Memory B cell (primary cell): ENCODE measurements at places on chromosomes 7 and 10.

DNA sequence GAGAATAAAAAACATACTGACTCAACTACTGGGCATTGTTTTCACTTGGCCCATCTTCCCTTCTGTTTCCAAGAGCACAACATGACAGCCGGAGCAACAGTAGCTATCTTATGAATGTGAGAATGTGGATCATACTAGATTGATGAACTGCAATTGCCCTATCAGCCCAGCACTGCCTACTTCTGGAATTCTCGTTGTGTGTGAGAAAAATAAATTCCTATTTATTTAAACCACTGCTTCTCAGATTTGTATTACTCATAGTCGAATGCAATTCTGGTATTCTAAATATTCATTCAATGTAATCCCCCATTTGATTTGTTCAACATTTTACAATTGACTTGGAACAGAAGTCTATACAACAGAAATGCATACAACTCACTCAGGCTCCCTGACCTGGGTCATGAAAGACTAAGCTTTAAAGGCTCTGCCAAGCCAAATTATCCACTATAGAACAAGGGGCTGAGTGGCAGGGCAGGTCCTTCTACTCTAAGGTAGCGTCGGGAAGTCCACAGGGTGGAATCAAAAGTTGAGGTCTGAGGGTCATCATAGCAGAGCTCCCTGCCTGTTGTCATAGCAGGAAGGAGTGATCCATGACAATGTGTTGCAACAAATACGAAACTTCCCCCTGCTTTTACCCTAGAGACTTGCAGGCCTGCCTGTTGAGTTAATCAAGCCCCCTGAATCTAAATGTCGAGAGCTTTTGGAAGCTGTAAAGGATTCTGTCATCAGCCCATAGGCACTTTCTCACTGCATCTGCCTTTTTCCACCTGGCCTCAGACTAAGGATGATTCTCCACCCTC, 12.4 kb upstream of the JAZF1 start:
- DNase-seq: no peak

- DNase-seq: no peak
Measured at GRCh38 chr10:13515467-13515866, 13.3 kb downstream of the BEND7 start.

GRCh38 chr7:137169282-137169698, 174.2 kb downstream of the PTN start:
- no peak for DNase-seq

DNA sequence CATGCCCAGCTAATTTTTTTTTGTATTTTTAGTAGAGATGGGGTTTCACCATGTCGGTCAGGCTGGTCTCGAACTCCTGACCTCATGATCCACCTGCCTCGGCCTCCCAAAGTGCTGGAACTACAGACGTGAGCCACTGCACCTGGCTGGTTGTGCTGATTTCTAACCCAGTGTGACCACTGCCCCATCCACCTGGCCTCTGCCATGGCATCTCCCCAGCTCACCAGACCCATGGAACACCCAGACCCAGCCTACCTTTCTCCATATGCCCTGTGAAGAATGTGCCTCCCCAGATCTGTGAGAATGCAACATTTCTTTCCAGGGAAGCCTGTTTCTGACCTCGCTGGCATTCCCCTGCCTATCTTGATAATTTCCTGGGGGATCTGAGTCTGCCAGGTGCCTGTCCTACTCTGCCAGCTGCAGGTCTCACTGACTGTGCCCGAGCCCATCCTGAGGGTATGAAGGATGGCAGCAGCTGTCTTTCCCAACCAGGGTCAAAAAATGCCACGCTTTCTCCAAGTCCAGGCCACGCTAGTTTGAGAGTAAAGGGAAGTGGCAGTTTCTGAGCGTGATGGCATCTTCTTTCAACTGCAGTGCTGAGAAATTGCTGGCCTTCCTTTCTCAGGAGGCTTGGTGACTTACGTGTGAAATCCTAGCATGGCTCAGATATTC, 324.4 kb upstream of the ZNF32 start:
- no peak for DNase-seq

DNA sequence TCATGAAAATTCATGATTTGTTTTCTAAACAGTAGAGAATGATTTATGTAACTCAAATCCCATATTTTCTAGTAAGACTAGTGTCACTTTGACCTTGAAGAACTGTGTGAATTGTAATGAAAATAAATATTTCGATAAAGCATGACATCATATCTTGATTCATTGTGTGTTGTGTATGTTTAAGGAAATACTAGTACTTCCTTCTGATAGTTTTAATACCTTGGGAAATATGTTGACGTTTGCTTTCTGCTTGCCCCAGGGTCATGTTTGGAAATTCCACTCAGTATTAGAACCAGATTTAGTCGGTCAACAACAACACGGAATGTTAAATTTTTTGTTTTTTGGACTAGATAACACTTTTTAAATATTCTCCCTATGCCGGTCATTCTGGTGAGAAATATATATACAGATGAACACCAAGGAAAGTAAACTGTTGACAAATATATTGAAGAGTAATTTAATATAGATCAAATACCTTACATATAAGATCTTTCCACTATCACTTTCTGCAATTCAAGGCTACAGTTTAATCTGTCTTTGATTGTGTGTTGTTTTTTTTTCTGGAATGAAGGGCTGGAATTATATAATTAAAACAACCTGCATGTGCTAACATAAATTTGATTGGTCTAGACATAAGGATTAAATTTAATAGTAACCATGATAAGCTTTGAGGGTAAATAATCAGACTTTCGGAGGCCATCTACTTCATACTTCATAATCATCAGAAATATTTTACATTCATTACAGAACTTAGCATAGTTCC, 126.2 kb downstream of the MDFIC start:
- DNase-seq: no peak

- DNase-seq: no peak
Measured at GRCh38 chr10:79063071-79063491, 5.7 kb upstream of the ZMIZ1 start.

GRCh38 chr7:35714862-35715261, 19.9 kb upstream of the HERPUD2 start:
- no peak for DNase-seq

- no peak for DNase-seq
Measured at GRCh38 chr7:29609162-29610037, 45.8 kb downstream of the PRR15 start.

DNA sequence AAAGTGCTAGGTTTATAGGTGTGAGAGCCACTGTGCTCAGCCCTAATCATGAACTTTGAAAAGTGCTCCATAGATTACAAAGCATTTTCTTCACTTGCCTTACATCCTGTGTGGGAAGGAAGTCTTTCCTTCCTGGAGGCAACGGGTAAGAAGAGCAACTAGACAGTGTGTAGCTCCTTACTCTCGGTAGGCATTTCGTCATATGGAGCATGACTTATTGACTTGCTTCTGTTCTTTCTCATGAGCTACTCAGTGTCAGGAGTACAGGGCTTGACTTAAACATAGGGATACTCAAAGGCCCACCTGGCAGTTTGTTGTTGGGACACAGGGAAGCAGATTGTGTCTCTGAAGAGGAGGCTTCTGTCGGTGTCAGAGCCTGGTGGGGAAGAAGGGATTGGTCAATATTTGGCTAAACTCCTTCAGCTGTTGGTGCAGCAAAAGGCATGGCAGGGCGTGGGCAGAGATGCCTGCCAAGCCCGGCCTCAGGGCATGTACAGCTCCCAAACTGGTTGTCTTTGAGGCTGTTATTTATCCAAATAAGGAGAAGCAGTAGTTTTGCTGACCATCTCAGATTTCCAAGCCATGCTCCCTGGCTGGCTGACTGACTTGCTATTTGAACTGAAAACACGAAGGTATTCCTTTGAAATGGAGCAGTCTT, 248.9 kb downstream of the KIAA1217 start:
- no peak for DNase-seq
